ENCODE measurements at places on chromosomes 7 and 10. TPM values are rescaled to one million over a fixed set of nuclear protein-coding genes. Genes with fewer than 3 reads are reported as not detected.

Gene CCDC136
- 12.5 TPM for total RNA-seq

Gene OR2A5
- total RNA-seq = not detected

Gene LHPP
- total RNA-seq = 37.9 TPM

Gene OR2A7
- 10.8 TPM for total RNA-seq

Gene PRKG1
- 25.4 TPM for total RNA-seq

Gene TACC2
- total RNA-seq = 98.1 TPM

DNA sequence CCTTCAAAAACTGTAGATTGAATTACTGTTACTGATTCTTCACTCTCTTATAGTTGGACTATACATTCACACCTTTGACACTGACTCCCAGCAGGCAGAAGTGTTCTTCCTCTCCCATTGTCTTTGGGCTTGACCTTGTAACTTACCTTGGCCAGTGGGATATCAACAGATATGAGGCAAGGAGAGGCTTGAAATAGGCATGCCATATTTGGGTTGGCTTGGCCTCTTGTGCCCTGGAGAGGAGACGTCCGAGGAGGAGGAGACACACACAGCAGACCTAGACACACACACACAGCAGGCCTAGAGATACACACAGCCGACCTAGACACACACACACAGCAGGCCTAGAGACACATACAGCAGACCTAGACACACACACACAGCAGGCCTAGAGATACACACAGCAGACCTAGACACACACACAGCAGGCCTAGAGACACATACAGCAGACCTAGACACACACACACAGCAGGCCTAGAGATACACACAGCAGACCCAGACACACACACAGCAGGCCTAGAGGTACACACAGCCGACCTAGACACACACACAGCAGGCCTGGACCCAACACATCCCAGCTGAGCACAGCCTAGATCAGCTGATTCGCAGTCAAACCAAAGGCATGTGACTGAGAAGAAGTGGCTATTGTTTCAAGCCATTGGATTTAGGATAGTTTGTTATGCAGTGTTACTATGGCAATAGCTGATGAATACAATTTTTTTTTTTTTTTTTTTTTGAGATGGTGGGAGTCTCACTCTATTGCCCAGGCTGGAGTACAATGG lies 12.5 kb upstream of the GNA12 start:
- no peak for DNase-seq

GRCh38 chr7:28371846-28372245 lies 40.5 kb upstream of the CREB5 start:
- DNase-seq = no peak

DNA sequence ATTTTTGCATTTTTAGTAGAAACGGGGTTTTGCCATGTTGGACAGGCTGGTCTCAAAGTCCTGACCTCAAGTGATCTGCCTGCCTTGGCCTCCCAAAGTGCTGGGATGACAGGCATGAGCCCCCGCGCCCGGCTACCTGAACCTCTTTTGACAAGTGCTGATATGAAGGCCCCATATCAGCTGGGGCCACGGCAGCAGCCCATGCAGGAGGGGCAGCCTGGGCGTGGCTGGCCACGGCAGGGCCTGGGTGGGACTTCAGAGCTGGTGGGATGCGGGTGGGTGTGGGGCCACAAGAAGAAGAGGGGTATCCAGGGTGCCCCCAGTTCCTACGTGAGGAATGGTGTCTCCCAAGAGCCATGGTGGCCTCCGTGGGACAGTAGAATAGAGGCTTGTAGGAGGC lies 6.9 kb downstream of the LRRC27 start:
- no peak for DNase-seq

DNA sequence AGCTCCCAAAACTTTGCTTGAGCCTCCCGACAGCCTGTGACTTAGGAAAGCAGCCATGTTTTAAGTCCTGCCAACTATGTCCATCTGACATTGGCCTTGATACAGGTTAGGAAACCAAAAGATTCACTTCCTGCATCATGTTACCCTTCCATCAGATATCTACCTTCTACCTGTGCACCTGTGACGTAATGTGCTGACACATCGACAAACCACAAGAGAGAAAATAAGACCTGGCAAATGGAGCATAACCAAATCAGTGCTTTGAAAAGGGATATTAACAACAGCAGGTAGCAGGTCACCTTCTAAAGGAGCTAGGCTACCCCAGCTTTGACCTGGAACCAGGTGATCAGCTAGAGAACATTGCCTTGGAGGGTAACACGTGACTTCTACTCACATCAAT lies 14.8 kb upstream of the PRR15 start:
- no peak for DNase-seq

DNA sequence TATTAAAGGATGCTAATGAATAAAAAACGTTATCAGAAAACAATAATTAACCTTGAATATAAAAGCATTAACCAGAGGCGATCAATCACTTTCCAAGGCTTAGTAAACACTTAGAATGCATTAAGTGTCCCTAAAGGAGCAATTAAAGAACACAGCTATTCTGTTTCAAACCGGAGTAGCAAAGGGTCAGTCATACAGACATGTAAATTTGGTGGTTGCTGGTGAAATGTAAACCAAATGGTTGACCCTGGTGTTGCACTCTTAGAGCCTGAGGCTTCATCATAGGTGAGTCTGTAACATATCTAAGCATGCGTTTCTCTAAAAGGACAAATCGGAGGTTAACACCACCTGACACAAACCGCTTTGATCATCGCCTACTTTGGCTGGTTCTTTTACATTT lies 1280.1 kb downstream of the TYW1 start:
- no peak for DNase-seq

DNA sequence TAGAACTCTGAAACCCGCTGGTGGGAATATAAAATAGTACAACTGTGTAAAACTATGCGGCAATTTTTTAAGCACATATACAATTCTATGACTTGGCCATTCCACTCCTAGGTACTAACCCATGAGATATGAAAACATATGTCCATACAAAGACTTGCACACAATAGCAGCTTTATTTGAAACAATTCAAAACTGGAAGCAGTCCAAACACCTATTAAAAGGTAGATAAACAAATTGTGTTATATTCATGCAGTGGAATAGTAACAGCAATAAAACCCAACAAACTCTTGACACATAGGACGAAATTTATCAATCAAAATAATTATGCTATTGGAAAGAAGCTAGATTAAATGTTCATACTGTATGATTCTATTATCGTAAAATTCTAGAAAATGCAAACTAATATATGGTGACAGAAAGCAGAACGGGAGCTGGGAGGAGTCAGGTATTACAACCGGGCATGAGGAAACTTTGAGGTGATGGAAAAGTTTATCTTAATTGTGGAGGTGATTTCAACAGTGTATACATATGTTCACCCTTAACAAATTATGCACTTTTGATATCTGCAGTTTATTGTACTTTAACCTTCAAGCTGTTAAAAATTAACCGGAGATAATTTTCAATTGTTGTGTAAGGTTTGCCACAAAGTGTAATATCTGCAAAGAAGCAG lies 803 bp upstream of the STK31 start:
- no peak for DNase-seq

DNA sequence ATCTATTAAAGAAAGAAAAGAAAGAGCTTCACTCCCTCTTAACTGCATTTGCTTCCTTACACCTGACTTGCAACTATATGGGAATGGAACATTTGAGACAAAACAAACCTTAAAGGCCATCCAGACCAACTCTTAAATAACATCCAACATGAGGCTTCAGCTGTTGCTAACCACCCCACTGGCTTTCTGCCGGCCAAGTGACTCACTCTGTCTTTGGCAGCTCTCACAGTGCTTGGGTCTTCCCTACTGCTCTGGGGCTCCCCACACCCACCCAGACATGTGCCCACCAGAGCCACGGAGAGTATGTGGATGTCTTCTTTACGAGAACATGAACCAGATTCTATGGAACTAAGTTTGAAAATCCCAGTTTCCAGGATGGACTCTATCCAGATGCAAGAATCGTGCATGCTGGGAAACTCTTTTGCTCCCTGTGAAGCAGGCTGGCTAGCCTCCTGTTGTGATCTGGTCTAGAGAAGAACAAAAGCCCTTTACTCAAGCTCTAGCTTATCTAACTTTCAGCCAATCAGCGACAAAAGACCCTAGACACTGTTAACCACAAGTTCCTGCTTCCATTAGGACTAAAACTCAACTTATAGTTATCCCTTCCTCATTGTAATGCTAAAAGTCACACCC lies 245.7 kb downstream of the TCERG1L start:
- no peak for DNase-seq

GRCh38 chr7:40477094-40477493 lies 342.3 kb downstream of the SUGCT start:
- no peak for DNase-seq

- no peak for DNase-seq
Observed at GRCh38 chr7:128380483-128381106, 19.1 kb upstream of the PRRT4 start.

DNA sequence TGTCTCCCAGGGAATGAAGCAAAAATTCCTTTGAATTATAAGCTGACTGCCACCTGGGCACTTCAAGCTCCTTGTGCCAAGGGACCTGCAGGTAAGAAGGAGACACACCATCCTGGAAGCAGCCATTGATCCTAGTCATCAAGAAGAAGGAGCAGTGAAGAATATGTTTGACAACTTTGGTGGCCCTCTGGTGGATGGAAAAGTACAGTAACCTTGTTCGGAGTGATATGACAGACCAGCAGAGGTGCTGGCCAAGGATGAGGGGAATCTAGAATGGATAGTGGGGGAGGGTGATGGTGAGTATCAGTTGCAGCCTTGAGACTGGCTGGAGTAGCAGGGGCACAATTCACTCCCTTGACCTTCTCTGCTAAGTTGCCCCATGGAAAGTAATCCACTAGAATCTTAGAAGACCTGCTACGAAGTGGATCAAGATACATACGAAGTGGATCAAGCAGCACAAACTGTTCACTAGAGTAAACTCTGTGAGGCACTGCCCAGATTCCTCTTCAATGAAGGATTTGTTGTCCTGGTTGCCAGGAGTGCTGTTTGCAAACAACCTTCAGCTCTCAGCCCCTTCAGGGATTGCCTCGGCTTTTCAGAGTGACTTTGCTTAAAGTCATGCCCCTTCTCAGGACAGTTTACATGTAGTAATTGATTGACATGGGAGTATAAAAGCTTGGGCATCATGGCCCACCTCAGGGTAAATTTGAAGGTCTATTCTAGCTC lies 44.8 kb upstream of the ORC5 start:
- no peak for DNase-seq

GRCh38 chr10:70540089-70540788 lies 61.7 kb downstream of the PALD1 start:
- no peak for DNase-seq

- DNase-seq = no peak
Observed at GRCh38 chr7:140584195-140584851, 56.3 kb downstream of the DENND2A start.

GRCh38 chr10:31822150-31822549 lies 106.5 kb downstream of the ARHGAP12 start:
- DNase-seq = no peak

GRCh38 chr10:6669269-6669859 lies 89.3 kb upstream of the PRKCQ start:
- no peak for DNase-seq

Data from ureter (tissue), 1 donor.